ENCODE measurements at places on chromosomes 1 and 21.
A peak's percentile ranks its signal among the peaks of the same experiment; 100 is the strongest.

DNA sequence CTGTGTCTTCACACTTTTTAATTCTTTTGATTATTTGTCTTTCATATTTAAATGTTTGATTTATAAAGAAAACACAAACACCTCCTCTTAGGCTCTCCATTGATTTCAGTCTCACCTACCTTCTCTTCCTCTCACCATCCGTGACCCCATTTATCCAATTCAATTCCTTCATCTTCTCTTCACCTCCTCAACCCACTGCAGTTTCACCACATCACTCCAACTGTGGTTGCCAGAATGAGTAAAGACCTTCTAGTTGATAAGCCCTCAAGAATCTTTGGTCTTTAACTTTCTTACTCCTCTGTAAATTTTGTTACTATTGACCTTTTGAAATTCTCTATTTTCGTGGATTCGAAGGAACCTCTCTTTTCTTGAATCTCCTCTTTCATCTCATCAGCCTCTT lies 260.7 kb downstream of the CHRM3 start:
- no peaks in the 10 kb centered on the region for H3K36me3 ChIP-seq
- no peaks in the 10 kb centered on the region for H3K27me3 ChIP-seq
- H3K4me1 ChIP-seq, result no peaks in the 10 kb centered on the region
- H3K4me3 ChIP-seq, result no peak overlapping the region
- no peak overlapping the region for H3K27ac ChIP-seq
- no peak for DNase-seq

DNA sequence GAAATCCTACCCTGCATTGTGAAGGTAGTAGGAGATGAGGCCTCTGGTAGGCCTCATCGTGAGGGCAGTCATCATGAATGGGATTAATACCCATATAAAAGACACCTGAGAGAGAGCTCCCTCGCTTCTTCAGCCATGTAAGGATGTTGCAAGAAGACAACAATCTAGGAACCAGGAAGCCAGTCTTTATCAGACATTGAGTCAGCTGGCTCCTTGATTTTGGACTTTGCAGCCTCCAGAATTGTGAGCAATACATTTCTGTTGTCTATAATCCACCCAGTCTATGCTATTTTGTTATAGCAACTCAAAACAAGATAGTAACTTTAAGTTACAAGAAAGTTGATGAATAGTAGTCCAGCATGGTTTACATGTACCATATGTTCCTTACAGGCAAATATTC lies 208.5 kb downstream of the KCNT2 start:
- DNase-seq, result no peak
- no peaks in the 10 kb centered on the region for H3K27me3 ChIP-seq
- H3K4me3 ChIP-seq, result no peak overlapping the region

GRCh38 chr1:37453647-37454046 lies 20.7 kb upstream of the ZC3H12A start:
- H3K4me1 ChIP-seq, result no peaks in the 10 kb centered on the region
- H3K27me3 ChIP-seq, result no peaks in the 10 kb centered on the region
- peak; percentile 36 for DNase-seq
- H3K27ac ChIP-seq, result no peak overlapping the region

DNA sequence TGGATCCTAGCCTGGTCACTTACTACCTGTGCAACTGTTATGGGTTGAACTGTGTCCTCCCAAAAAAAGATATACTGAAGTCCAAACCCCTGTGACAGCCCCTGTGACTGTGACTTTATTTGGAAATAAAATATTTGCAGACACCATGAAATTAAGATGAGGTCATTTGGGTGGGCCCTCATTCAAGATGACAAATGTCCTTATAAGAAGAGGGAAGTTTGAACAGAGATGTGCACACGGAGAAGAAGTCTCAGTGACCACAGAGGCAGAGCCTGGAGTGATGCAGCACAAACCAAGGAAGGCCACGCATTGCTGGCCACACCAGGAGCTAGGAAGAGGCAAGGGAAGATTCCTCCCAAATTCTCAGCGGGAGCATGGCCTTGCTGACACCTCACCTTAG lies 249.7 kb upstream of the RUNX1 start:
- no peak overlapping the region for H3K4me3 ChIP-seq
- no peak for DNase-seq

All from endodermal cell (in vitro differentiated cells).